ENCODE measurements at places on chromosomes 2 and 18.

- H3K4me3 ChIP-seq: no peak overlapping the region
- H3K4me1 ChIP-seq: peaks cover 24% of the 10 kb centered on the region
- H3K36me3 ChIP-seq: no peaks in the 10 kb centered on the region
- H3K27me3 ChIP-seq: no peaks in the 10 kb centered on the region
Measured at GRCh38 chr2:235049719-235050118, 97.9 kb downstream of the SH3BP4 start.

DNA sequence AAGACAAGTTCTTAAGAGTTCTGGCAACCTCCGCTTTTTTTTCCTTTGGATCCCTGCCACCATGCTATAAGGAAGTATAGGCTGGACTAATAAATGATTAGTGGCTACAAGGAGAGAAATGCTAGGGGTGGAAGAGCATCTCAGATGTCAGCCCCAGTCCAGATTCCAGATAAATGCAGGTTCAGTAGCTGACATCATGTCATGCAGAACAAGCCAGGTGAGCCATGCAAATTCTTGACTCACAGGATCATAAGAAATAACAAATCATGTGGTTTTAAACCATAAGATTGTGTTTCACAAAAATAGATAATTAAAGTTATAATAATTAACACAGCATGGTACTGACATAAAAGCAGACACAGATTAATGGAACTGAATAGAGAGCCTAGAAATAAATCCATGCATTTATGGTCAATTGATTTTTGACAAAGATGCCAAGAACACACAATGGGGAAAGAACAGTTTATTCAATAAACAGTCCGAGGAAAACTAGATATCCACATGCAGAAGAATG, 152.9 kb upstream of the SESTD1 start:
- H3K4me3 ChIP-seq: no peak overlapping the region
- H3K27me3 ChIP-seq: no peaks in the 10 kb centered on the region
- no peak for DNase-seq
- H3K27ac ChIP-seq: no peak overlapping the region
- no peaks in the 10 kb centered on the region for H3K4me1 ChIP-seq
- no peaks in the 10 kb centered on the region for H3K36me3 ChIP-seq

- no peaks in the 10 kb centered on the region for H3K27me3 ChIP-seq
- no peak for DNase-seq
- no peaks in the 10 kb centered on the region for H3K36me3 ChIP-seq
- no peaks in the 10 kb centered on the region for H3K4me1 ChIP-seq
Measured at GRCh38 chr2:65622951-65623535, 190.6 kb upstream of the SPRED2 start.

- H3K4me3 ChIP-seq: no peak overlapping the region
- H3K27me3 ChIP-seq: peaks cover 75% of the 10 kb centered on the region
- no peaks in the 10 kb centered on the region for H3K36me3 ChIP-seq
- no peaks in the 10 kb centered on the region for H3K4me1 ChIP-seq
- H3K27ac ChIP-seq: no peak overlapping the region
Measured at GRCh38 chr18:79786786-79787526, 10.8 kb upstream of the KCNG2 start.

- no peaks in the 10 kb centered on the region for H3K27me3 ChIP-seq
- no peak overlapping the region for H3K27ac ChIP-seq
- peaks cover 4% of the 10 kb centered on the region for H3K4me1 ChIP-seq
- no peak for DNase-seq
Measured at GRCh38 chr2:168814046-168814445, 11.6 kb downstream of the NOSTRIN start.

DNA sequence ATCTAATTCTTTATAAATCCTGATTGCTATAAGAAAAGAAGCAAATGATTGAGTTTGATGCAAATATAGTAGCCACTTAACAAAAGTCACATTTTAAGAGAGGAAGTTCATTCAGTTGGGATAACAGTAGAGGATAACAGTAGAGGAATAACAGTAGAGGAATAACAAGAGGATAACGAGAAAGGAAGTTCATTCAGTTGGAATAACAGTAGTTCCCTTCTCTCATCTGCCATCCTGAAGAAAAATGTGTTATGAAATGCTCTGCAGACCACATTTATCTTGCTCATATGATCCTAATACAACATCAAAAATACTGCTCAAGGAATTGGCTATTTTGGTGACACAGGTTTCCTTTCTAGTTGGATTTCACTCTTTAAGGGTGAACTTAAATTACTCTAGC, 105.3 kb upstream of the UNC80 start:
- H3K27me3 ChIP-seq: no peaks in the 10 kb centered on the region
- no peak overlapping the region for H3K27ac ChIP-seq
- no peaks in the 10 kb centered on the region for H3K4me1 ChIP-seq
- DNase-seq: no peak
- H3K36me3 ChIP-seq: no peaks in the 10 kb centered on the region

GRCh38 chr2:37472959-37473358, 128.5 kb downstream of the QPCT start:
- no peak for DNase-seq
- peaks cover 6% of the 10 kb centered on the region for H3K4me1 ChIP-seq
- no peaks in the 10 kb centered on the region for H3K27me3 ChIP-seq
- no peaks in the 10 kb centered on the region for H3K36me3 ChIP-seq
- H3K4me3 ChIP-seq: no peak overlapping the region
- no peak overlapping the region for H3K27ac ChIP-seq

GRCh38 chr2:216636551-216637450, 3.6 kb downstream of the IGFBP2 start:
- H3K4me1 ChIP-seq: peaks cover 14% of the 10 kb centered on the region
- no peak for DNase-seq
- H3K27ac ChIP-seq: peak overlapping the region; percentile 27
- no peak overlapping the region for H3K4me3 ChIP-seq

- no peak for DNase-seq
- H3K36me3 ChIP-seq: no peaks in the 10 kb centered on the region
- H3K4me3 ChIP-seq: no peak overlapping the region
- H3K4me1 ChIP-seq: peaks cover 18% of the 10 kb centered on the region
- no peaks in the 10 kb centered on the region for H3K27me3 ChIP-seq
Measured at GRCh38 chr2:161358838-161359237, 50.6 kb downstream of the PSMD14 start.

- H3K27ac ChIP-seq: no peak overlapping the region
- no peak overlapping the region for H3K4me3 ChIP-seq
- no peak for DNase-seq
Measured at GRCh38 chr18:10139783-10140410, 226.1 kb downstream of the VAPA start.

Data from gastrocnemius medialis (tissue), 4 donors.